Inflammatory macrophage treated with lipopolysaccharide for 1 hour (primary cell): ENCODE measurements at places on chromosomes 1 and 21.

DNA sequence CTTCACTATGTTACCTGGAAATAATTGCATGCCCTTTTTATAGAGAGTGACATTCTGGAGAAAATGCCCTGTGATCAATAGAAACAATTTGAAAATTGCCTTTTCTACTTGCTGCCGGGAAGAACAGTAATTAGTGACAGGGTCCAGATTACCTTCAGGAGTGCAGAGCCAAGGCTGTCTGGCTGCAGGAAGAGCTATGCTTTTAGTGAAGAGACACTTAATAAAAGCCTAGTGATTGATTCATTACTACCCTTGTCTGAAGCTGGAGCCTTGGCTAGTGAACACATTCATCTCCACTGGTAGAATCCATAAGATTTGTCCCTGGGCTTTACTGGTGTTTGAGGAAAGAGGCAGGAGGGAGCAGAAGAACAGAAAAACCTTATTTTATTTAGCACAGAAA, 12.9 kb upstream of the DNASE2B start:
- DNase-seq = no peak

GRCh38 chr1:33008051-33008914, 28.4 kb downstream of the AK2 start:
- no peak for DNase-seq

DNA sequence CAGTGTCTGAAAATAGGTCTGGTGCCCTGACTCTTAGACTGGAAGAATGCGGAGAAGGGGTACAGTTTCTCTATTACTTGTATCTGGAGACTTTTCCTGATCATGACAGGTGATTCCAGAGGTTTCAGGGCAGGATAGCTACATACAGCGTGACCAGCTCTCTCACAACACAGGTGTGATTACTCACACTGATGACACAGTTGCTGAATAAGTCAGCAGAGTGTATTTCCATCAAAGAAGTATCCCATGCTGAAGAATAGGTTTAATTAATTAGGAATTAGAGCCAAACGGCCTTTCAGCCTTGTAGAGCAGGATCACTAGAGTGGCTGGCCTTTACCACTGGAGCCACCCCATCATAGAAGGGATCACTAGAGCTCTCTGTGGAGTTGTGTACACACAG, 298.6 kb downstream of the LMX1A start:
- no peak for DNase-seq

GRCh38 chr1:17877316-17877715, 122.2 kb downstream of the ACTL8 start:
- no peak for DNase-seq

DNA sequence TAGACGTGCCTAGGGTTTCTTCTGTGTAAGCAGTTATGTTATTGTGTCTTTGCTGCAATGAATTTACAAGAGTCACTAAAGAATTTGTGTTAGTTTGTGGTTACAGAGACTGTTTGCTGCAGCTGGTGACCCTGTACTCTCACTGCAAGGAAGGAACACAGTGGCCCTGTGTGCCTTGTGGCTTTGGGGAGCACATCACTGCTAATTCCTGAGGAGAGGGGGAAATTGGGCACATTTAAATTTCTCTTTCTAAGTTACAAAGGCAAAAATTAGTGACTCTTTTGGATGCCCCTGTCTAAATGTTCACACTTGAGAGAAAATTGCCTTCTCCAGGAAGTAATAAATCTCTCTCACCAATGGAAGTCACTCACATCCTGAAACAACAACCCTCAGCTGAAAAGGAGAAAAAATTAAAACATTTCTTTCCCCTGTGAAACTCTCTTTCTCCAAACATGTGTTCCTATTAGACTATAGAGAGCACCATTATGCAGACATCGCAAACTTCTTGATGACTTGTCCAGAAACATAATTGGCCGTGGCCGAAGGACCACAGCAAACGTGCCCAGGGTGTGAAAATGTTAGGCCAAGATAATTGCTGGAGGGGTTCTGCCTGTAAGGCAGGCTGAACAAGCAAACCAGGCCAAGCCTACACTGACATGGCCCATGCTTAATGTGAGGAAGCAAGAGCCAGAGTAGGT, 32.3 kb upstream of the SPAG17 start:
- DNase-seq = no peak

DNA sequence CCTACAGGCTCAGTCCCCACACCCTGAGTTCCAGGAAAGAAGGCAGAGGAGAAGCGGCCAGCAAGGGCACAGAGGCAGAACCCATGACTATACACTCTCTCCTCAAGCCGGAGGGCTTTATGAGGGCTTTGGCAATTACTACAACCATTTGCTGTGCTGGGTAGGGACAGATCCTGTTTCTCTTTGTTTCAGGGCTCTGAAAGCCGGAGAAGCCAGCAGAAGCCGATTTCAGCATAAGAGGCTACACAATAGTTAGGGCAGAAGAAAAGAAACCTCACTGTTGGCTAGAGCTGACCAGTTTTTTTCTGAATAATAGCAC, 13.9 kb downstream of the GPR3 start:
- DNase-seq = no peak

GRCh38 chr1:94079080-94079940, 41.6 kb downstream of the ABCA4 start:
- no peak for DNase-seq

- DNase-seq = no peak
Observed at GRCh38 chr1:30664103-30664755, 59.2 kb downstream of the MATN1 start.

DNA sequence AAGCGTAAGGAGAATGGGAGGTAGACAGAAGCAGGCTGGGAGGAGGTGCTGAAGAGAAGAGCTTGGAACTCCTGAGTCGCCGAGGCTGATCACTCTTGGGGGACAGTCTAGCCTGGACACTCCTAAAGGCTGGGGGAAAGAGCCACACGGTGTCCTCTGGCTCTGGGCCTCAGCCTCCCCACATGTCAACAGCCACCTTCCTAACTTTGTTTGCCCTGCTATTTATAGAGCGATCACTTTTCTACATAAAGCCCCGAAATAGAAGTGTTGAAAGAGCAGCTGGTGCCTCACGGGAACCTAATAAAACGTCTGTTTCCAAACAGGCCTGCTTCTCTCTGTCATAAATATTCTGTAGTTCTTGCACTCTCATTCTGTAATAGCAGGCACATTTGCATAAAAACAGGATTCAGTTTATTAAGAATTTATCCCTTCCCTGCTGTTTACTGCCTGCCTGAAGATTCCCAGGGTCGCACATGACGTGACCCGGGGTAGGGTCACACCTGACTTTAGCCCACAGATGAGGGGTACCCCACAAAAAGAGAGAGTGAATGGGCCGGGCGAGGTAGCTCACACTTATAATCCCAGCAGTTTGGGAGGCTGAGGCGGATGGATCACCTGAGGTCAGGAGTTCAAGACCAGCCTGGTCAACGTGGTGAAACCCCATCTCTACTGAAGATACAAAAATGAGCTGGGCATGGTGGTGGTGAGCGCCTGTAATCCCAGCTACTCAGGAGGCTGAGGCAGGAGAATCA, 212.5 kb downstream of the TOMM20 start:
- peak; percentile 39 for DNase-seq

GRCh38 chr1:91735266-91735845, 150.6 kb downstream of the TGFBR3 start:
- DNase-seq = no peak

GRCh38 chr1:25036117-25036546, 106.1 kb upstream of the RUNX3 start:
- DNase-seq = no peak

DNA sequence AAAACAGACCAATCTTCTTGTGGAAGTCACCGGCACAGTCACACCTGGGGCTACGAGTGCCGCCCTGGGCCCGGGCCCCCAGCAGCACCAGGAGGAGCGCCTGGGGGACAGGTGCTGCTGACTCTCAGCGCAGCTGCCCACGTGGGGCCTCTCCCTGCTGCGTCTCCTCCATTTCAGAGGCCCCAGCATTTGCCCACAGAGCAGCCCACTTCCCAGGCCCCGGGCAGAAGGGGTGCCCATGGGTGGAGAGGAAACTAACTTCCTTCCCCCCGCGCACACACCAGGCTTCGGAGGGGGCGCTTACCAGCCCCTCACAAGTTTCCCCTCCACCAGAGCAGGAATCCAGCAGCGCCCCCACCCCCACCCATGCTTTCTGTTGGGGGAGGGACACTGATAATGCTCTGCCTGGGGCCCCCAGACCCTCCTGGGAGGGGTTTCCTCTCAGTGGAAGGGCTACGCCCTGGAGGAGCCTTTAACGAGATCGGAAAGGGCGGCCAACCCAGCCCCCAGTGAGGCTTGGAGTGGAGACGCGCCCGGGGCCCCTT, 440 bp downstream of the TNFRSF25 start:
- DNase-seq = no peak

DNA sequence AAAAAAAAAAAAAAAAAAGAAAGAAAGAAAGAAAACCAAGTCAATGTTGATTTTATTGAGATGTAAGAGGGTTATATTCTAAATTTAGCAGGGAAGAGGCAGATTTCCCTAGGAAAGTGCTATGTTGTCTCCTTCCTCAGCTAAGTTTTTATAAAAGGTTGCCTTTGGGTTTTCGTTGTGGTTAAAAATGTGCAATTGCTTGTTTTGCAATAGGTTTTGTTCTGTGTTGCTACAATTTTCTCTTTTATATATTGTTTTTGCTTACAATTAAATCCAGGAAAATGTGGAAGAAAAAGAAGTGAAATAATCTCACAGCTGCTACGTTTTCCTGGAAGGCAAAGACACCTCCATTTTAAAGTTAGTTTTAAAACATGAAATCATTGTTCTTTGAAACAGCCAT, 136.7 kb upstream of the C1orf105 start:
- DNase-seq = no peak

GRCh38 chr1:42267904-42268303, 67.1 kb downstream of the FOXJ3 start:
- DNase-seq = no peak

- no peak for DNase-seq
Observed at GRCh38 chr1:8670371-8670818, 147.0 kb downstream of the RERE start.
